ENCODE measurements at places on chromosomes 12 and 14.

- no peak for DNase-seq
- H3K36me3 ChIP-seq, result no peaks in the 10 kb centered on the region
- no peak overlapping the region for H3K27ac ChIP-seq
Observed at GRCh38 chr14:65137648-65138307, 35.5 kb upstream of the MAX start.

DNA sequence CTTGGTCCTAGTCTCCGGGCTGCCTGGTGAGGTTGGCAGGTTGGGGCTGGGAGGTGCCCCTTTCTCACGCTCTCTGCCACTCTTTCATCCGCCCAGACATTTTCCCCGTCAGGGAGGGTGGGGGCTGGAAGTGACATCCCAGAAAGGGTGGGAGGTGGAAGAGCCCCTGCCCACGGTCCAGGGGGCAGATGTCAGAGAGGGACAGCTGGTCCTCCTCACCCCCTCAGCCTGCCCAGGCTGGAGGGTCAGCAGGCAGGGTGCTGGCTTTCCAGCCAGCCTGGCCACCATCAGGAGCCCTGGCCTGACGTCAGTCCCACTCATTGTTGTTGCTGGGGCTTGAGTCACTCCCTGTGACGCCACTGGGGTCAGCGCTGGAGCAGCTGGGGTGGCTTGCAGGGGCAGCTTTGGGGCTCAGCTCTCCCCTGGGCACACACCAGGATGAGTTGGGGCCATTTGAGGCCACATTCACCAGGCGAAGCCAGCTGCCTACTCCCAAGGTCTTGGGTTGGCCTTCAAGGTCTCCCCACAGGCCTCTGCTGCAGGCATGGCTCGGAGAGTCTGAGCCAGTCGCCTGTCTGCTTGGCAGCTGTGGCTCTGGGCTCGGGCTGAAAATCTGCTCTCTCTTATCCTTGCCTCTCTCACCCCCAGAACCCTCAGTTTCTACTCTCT lies 5.7 kb upstream of the ATG101 start:
- peaks cover 36% of the 10 kb centered on the region for H3K4me1 ChIP-seq
- H3K27ac ChIP-seq, result peak overlapping the region; percentile 81
- no peak overlapping the region for H3K4me3 ChIP-seq
- peaks cover 7% of the 10 kb centered on the region for H3K36me3 ChIP-seq
- H3K27me3 ChIP-seq, result no peaks in the 10 kb centered on the region

- H3K4me1 ChIP-seq, result peaks cover 93% of the 10 kb centered on the region
- peak overlapping the region; percentile 84 for H3K27ac ChIP-seq
- no peak for DNase-seq
- H3K4me3 ChIP-seq, result no peak overlapping the region
- H3K27me3 ChIP-seq, result no peaks in the 10 kb centered on the region
Observed at GRCh38 chr14:69676723-69677122, 65.3 kb downstream of the SUSD6 start.

GRCh38 chr14:54225457-54226060 lies 171.2 kb upstream of the CDKN3 start:
- no peaks in the 10 kb centered on the region for H3K36me3 ChIP-seq
- DNase-seq, result no peak
- H3K27me3 ChIP-seq, result peaks cover 56% of the 10 kb centered on the region
- no peak overlapping the region for H3K4me3 ChIP-seq
- no peak overlapping the region for H3K27ac ChIP-seq

DNA sequence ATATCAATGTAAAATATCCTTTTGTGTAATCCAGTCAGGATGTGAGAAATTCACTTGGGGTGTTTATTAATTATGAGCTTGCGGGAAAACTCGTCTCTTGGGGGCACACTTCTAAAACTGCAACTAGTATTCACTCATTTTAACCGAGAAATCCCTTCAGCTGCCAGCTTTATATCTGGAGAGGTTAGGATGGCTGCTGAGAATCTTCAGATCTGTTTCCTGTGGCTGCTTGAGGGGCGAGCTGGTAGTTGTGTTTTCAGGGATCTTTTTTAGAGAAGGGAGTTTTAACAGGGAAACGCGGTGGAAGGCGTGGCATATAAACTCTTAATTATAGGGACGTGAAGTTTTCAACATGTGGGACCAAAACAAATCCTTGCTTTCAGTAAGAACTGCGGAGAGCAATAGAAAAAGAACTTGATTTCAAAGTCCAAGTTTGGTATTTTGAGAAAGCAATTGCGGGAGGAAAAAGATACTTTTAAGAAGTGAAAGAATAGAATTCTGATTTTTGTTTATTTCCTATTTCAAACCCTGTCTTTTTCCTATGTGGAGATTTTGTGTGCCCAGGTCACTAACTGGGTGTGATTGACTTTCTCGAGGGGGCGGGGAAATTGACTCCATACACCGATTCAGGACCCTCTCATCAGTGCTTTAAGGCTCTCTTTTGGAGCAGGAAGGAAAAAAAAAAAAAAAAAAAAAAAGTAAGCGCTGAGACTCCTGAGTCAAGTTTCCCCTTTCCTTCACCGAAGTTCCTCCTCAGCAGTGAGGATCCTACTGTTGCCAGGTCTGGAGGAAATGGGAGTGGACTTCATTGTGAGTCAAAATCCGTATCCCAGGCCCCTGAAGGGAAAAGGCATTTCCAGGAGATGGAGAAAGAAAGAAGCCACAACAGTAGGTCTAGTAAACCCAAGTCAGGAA lies 1.1 kb downstream of the PPFIBP1 start:
- peaks cover 85% of the 10 kb centered on the region for H3K4me1 ChIP-seq
- H3K27me3 ChIP-seq, result no peaks in the 10 kb centered on the region

- peak; percentile 29 for DNase-seq
- no peaks in the 10 kb centered on the region for H3K36me3 ChIP-seq
- H3K27ac ChIP-seq, result no peak overlapping the region
- H3K4me1 ChIP-seq, result peaks cover 20% of the 10 kb centered on the region
Observed at GRCh38 chr14:74401504-74402241, 24.3 kb downstream of the SYNDIG1L start.

DNA sequence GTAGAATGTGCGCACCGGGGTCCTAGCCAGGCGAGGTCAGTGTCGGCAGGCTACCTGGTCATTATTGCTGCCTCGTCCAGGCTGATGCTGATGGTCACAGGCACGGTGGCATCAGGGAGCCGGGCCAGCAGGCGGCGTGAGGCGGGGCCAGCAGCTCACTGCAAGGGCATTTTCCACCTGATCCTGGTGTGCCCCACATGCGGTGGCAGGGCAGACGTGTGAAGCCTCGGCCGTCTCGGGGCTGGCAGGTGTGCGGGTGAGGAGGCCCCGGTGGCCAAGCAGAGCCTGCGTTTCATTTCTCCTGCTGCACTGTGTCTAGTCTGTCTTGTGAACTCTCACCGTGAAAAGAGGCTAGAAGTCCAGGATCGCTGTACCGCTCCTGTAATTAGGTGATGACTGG lies 12.0 kb upstream of the AMN start:
- no peak overlapping the region for H3K4me3 ChIP-seq
- no peak for DNase-seq

GRCh38 chr12:96766232-96766631 lies 140.8 kb upstream of the NEDD1 start:
- H3K4me3 ChIP-seq, result no peak overlapping the region
- H3K27ac ChIP-seq, result no peak overlapping the region
- DNase-seq, result no peak
- H3K36me3 ChIP-seq, result no peaks in the 10 kb centered on the region
- no peaks in the 10 kb centered on the region for H3K4me1 ChIP-seq

DNA sequence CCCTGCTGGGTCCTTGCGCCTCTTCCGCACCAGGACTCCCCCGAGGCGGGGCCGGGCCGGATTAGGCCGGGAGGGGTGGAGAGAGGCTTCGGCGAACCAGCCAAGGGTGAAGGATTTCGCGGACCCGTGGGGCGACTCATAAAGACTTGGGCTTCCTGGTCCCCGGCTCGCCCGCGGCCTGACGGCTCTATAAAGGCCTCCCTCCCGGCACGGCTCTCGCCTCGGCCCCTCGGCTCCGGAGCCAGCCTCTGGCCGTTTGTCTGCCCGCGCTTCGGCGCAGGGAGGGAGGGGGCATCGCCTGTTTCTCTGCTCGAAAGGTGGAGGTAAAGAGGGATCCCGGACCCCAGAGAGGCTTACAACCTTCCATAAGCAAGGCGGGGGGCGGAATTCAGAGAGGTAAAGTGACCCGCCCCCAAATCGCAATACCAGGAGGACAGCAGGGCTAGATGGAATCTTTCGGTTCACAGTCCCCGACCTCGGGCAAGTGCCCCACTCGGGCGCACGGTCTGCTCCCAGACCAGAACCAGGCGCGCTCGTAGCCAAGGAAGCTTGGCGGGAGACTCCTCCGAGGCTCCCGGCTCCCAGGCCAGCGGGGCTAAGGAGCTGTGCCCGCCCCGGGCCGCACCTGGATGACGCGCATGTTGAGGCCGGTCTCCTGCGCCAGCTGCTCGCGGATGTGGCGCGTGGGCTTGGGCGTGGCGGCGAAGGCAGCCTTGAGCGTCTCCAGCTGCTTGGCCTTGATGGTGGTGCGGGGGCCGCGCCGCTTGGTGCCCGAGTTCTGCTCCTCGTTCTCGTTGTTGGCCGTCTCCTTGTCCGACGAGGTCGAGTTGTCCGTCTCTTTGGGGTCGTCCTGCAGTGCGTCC lies 3.9 kb downstream of the LHX5 start:
- DNase-seq, result no peak
- H3K4me1 ChIP-seq, result peaks cover 50% of the 10 kb centered on the region

DNA sequence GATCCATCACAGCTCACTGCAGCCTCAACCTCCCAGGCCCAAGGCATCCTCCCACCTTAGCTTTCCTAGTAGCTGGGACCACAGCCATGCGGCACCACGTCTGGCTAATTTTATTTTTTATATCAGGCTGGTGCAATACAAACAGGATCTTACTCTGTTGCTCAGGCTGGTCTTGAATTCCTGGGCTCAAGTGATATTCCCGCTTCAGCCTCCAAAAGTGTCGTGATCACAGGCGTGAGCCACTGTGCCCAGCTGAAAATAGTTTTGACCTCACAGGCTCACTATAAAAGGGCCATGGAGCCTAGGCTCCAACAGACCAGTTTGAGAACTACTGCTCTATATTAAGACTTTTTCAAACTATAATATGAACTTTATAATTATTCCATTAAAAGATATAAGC lies 37.3 kb downstream of the SNX6 start:
- peaks cover 99% of the 10 kb centered on the region for H3K36me3 ChIP-seq
- no peak for DNase-seq
- peaks cover 29% of the 10 kb centered on the region for H3K4me1 ChIP-seq
- H3K27me3 ChIP-seq, result no peaks in the 10 kb centered on the region
- H3K27ac ChIP-seq, result peak overlapping the region; percentile 56

GRCh38 chr12:76417116-76417515 lies 68.9 kb upstream of the BBS10 start:
- no peak overlapping the region for H3K4me3 ChIP-seq
- peaks cover 11% of the 10 kb centered on the region for H3K4me1 ChIP-seq
- no peak for DNase-seq
- H3K27ac ChIP-seq, result no peak overlapping the region
- H3K36me3 ChIP-seq, result no peaks in the 10 kb centered on the region

DNA sequence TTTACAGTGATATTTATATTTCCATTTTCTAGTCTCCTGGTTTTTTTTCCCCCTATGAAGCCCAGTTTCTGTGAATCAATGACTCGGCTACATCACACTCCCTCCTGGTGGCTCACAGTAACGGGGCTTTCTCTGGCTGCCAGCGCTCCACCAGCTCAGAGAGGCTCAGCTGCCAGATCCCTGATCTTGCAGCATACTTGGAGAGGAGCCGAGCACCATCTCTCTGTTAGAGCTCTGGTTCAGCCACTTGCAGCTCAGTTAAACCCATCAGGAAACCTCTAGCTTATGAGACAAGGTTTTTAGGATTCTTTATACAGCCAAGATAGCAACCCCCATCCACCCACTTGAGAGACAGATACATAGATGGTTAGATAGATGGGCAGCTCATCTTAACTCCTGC lies 74.6 kb downstream of the CIT start:
- peaks cover 50% of the 10 kb centered on the region for H3K27me3 ChIP-seq
- H3K27ac ChIP-seq, result no peak overlapping the region
- peaks cover 20% of the 10 kb centered on the region for H3K4me1 ChIP-seq
- H3K4me3 ChIP-seq, result peak overlapping the region; percentile 54
- peak; percentile 38 for DNase-seq

GRCh38 chr12:52190860-52191729 lies 719 bp downstream of the KRT80 start:
- H3K27me3 ChIP-seq, result no peaks in the 10 kb centered on the region
- DNase-seq, result no peak
- H3K4me1 ChIP-seq, result peaks cover 39% of the 10 kb centered on the region
- H3K4me3 ChIP-seq, result no peak overlapping the region

DNA sequence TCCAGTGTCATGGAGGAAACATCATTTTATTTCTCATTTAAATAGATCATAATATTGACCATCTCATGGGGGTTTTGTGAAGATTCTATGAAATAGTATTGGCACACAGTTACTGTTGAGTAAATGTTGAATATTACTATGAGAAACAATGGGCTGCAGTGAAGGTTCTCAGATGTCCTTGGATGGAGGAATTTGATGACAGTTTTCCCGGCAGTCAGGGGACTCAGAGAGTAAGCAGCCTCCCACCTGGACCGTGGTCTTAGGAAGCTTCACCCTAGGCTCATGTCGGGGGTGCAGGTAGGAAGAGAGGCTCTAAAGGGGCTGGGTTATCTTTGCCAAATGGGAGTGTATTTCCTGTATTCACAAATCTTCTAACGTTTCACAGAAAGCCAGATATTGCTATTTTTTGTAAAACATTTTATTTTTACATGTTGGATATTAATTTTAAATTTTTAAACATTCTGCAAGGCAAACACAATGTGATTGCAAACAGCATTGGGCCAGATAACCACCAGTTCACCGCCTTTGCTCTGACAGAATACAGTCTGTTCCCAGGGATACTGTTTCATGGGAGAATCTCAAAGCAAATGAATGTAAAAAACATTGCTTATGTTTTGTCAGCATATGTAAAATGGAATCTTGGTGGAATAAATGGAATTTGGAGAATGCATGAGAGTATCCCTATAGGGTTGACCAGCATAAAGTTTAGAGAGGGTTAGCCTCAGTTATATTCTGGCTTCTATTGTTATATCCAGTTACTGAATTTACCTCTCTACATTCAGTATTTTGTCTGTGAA lies 380.8 kb upstream of the TMEM132C start:
- no peak overlapping the region for H3K4me3 ChIP-seq
- no peaks in the 10 kb centered on the region for H3K27me3 ChIP-seq
- H3K4me1 ChIP-seq, result peaks cover 3% of the 10 kb centered on the region
- no peak overlapping the region for H3K27ac ChIP-seq

- H3K4me3 ChIP-seq, result no peak overlapping the region
- no peaks in the 10 kb centered on the region for H3K36me3 ChIP-seq
- DNase-seq, result no peak
- peaks cover 19% of the 10 kb centered on the region for H3K4me1 ChIP-seq
- H3K27ac ChIP-seq, result no peak overlapping the region
- peaks cover 13% of the 10 kb centered on the region for H3K27me3 ChIP-seq
Observed at GRCh38 chr12:52242442-52243258, 9.6 kb downstream of the KRT7 start.

GRCh38 chr12:64186789-64187188 lies 35.3 kb downstream of the KICS2 start:
- no peak overlapping the region for H3K4me3 ChIP-seq
- H3K36me3 ChIP-seq, result no peaks in the 10 kb centered on the region
- no peak for DNase-seq
- no peaks in the 10 kb centered on the region for H3K27me3 ChIP-seq
- H3K27ac ChIP-seq, result no peak overlapping the region
- peaks cover 6% of the 10 kb centered on the region for H3K4me1 ChIP-seq

Data from left ventricle myocardium inferior (tissue), 1 donor.